ENCODE measurements at places on chromosomes 1 and 21.

DNA sequence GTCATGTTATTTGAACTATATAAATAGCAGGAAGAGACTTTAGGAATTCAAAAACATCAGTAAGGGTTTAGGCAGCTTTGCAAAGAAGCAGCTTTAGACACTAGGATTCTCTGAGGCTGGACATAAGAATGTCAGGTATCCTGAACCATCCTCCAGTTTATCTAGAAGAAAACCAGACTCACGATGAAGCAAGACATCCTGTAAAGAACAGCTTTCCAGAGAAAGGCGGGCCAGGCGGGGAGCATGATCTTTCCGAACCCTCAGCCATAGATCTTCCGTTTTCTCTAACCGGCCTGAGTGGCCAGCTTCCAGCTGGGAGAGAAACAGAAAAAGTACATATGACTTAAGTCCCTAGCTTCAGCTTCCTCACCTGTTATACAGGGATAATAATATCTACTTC is 39.3 kb upstream of the RBBP5 start:
- peaks cover 68% of the 10 kb centered on the region for H3K36me3 ChIP-seq
- DNase-seq: no peak
- no peak overlapping the region for H3K27ac ChIP-seq
- peaks cover 14% of the 10 kb centered on the region for H3K4me1 ChIP-seq

GRCh38 chr21:14533499-14534428 is 12.4 kb downstream of the SAMSN1 start:
- peak overlapping the region; percentile 65 for H3K4me3 ChIP-seq
- H3K4me1 ChIP-seq: peaks cover 74% of the 10 kb centered on the region
- H3K36me3 ChIP-seq: peaks cover 67% of the 10 kb centered on the region

DNA sequence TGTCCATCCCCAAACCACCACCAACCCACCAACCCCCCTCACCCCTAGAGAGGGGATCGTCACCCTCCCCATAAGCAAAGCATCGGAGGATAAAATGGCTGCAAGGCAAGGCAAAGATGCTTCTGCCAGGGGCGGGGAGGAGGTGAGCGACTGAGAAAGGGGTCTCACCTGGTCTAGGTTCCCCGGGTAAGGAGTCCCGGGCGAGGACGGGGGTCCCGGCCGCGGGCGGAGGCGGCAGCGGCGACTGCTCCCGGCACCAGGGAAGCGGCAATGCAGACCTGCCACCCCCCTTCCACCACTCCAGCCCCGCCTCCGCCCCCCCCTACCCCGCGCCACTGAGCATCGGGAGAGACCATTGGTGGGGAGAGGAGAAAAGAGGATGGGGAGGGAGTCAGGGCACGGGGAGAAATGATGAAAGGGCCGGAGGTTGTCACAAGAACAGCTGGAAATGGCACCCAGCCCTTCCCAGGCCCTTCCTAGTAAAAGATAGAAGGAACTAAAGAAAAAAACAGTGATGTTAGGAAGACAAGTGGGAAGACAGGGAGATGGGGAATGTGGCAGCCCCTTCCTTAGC is at the start of gene SV2A:
SV2A (minus strand) TSS at position 274 of the 574 bp plus-strand sequence. CDS start 4,004 bp downstream, outside the sequence.
- peaks cover 12% of the 10 kb centered on the region for H3K27me3 ChIP-seq
- peaks cover 22% of the 10 kb centered on the region for H3K36me3 ChIP-seq
- H3K27ac ChIP-seq: peak within 1 kb of the TSS; percentile 80
- H3K4me1 ChIP-seq: peaks cover 53% of the 10 kb centered on the region

GRCh38 chr1:211305044-211305443 is 21.6 kb upstream of the TRAF5 start:
- no peak for DNase-seq
- no peak overlapping the region for H3K4me3 ChIP-seq
- no peaks in the 10 kb centered on the region for H3K27me3 ChIP-seq
- peaks cover 6% of the 10 kb centered on the region for H3K4me1 ChIP-seq
- peaks cover 45% of the 10 kb centered on the region for H3K36me3 ChIP-seq
- H3K27ac ChIP-seq: no peak overlapping the region

DNA sequence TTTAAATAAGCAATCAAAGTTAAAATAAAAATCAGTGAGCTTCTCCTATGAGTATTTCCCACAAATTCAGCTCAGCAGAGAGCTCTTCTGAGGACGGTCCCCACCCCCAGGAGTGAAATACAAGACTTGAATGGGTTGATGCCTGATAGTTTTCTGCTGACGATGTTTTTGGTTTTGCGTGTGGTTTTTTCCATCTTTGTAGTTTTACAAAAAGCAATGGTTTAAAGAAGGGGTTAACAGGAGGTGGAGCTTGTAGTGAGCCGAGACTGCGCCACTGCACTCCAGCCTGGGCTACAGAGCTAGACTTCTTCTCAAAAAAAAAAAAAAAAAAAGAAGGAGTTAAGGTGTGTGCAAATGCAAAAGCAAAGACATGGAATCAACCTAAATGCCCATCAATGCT is 171.7 kb upstream of the COA6 start:
- peaks cover 1% of the 10 kb centered on the region for H3K36me3 ChIP-seq
- no peak overlapping the region for H3K27ac ChIP-seq
- peaks cover 9% of the 10 kb centered on the region for H3K4me1 ChIP-seq
- peaks cover 78% of the 10 kb centered on the region for H3K27me3 ChIP-seq
- DNase-seq: no peak

GRCh38 chr1:92838519-92838918 is 6.7 kb downstream of the RPL5 start:
- peaks cover 67% of the 10 kb centered on the region for H3K4me1 ChIP-seq
- no peak for DNase-seq
- no peaks in the 10 kb centered on the region for H3K27me3 ChIP-seq
- H3K4me3 ChIP-seq: no peak overlapping the region
- no peak overlapping the region for H3K27ac ChIP-seq
- peaks cover 84% of the 10 kb centered on the region for H3K36me3 ChIP-seq

- no peak overlapping the region for H3K4me3 ChIP-seq
- DNase-seq: no peak
- no peaks in the 10 kb centered on the region for H3K36me3 ChIP-seq
- no peaks in the 10 kb centered on the region for H3K4me1 ChIP-seq
Observed at GRCh38 chr1:162988869-162989268, 80.3 kb upstream of the RGS4 start.

DNA sequence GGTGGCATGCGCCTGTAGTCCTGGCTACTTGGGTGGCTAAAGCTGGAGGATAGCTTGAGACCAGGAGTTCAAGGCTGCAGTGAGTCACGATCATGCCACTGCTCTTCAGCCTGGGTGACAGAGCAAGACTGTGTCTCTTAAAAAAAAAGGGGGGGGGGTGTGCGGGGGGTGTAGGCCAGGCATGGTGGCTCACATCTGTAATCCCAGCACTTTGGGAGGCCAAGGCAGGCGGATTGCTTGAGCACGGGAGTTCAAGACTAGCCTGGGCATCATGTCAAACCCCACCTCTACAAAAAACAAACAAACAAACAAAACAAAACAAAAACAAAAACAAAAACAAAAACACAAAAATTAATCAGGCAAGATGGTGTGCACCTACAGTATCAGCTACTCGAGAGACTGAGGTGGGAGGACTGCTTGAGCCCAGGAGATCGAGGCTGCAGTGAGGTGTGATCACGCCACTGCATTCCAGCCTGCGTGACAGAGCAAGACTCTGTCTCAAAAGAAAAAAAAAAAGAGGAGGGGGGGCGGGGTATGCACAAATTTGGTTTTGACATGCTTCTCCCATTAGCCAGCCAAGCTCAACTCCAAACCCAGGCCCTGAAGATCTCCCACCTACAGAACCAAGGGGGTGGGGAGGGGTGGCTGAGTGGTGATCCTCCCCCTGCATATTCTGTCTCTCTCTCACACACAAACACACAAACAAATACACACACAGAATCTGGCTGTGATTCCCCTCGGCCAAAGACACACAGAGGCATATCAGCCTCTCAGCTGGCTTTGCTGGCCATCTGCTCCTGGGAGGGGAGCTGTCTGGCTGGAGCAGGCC is 3.1 kb downstream of the PTAFR start:
- no peak for DNase-seq
- peaks cover 1% of the 10 kb centered on the region for H3K36me3 ChIP-seq
- H3K4me1 ChIP-seq: peaks cover 50% of the 10 kb centered on the region
- H3K27ac ChIP-seq: peak overlapping the region; percentile 66
- H3K27me3 ChIP-seq: peaks cover 84% of the 10 kb centered on the region
- no peak overlapping the region for H3K4me3 ChIP-seq

- H3K4me3 ChIP-seq: no peak overlapping the region
- H3K36me3 ChIP-seq: no peaks in the 10 kb centered on the region
- no peaks in the 10 kb centered on the region for H3K27me3 ChIP-seq
- no peaks in the 10 kb centered on the region for H3K4me1 ChIP-seq
Observed at GRCh38 chr1:199669916-199670315, 357.6 kb upstream of the NR5A2 start.

- H3K4me3 ChIP-seq: no peak overlapping the region
- H3K27me3 ChIP-seq: no peaks in the 10 kb centered on the region
- no peaks in the 10 kb centered on the region for H3K4me1 ChIP-seq
Observed at GRCh38 chr21:19420565-19420964, 1017.0 kb upstream of the TMPRSS15 start.

GRCh38 chr1:56375326-56375804 is 204.0 kb downstream of the PLPP3 start:
- DNase-seq: no peak
- H3K27me3 ChIP-seq: peaks cover 4% of the 10 kb centered on the region
- no peaks in the 10 kb centered on the region for H3K36me3 ChIP-seq
- no peak overlapping the region for H3K27ac ChIP-seq

DNA sequence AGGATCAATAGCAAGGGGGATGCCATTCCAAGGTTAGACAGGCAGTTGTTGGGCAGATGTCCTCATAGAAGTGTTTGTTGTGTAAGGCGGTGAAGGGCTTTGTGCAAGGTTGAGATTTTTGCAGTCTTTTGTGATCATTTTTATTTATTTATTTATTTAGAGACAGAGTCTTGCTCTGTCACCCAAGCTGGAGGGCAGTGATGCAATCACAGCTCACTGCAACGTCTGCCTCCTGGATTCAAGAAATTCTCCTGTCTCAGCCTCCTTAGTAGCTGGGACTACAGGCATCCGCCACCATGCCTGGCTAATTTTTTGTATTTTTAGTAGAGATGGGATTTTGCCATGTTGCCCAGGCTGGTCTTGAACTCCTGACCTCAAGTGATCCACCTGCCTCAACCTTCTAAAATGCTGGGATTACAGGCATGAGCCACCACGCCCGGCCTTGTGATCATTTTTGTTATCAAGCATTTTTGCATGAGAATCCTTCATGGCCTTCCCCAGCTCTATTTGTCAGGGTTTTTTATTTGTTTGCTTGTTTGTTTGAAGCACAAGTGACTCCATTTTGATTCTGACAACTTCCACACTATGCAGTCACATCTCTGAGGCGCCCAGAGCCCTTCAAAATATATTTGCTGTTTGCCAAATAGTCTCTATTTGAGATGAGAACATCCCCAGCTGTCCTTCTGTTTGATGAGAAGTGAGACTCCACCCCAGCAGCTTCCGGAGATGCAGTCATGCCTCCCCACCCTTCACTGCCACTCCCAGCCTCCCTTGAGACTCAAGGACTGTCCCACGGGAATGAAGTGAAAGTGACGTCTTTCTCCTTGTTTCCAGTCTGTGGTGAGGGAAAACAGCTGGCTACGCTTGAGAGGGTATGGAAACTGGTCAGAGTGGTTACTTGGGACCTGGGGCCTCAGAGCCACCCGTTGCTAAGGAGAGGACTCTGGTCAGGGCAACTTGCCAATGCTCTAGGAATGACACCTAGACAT is 38.0 kb downstream of the TMEM50B start:
- peaks cover 15% of the 10 kb centered on the region for H3K36me3 ChIP-seq

DNA sequence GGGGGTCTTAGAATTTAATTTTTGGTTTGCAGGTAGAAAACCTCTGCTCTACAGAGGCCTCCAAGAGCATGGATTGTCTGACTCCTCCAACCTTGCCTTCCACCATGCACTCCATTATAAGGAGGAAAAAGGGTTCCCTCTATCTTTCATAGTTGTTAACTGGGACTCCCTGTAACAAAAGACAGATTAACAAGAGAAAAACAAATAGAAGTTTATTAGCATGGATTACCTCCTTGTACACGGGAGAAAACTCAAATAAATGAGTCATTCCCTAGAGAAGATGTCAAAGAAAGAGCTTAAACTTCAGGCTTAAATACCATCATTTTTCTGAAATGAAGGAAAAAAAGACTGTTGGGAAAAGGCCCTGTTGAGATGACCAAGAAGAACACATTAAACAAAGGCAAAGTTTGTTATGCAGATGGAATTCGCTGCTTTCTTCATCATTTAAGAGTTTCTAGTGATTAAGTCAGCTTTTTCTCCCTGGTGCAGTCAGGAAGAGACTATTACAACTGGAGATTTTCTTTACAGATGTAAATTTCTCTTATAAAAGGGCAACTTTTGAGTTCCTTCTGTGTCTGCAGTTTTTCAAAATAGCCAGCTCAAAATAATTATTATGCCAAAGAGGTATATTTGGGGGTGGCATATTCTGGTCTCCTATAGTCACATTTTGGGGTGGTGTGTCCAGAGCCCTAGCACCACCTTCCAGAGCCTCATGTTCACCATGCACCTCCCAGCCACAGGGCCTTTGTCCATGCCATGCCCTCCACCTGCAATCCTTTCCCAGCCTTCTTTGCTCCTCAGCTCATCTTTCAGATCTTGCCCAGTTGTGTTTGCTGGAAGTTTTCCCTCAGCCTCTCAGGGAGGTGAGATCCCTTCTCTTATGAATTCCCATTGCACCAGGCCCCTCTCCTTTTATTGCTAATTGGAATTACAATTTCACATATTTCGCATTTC is 63.1 kb upstream of the KLHDC7A start:
- H3K36me3 ChIP-seq: no peaks in the 10 kb centered on the region
- H3K27ac ChIP-seq: no peak overlapping the region
- no peaks in the 10 kb centered on the region for H3K4me1 ChIP-seq
- DNase-seq: no peak

DNA sequence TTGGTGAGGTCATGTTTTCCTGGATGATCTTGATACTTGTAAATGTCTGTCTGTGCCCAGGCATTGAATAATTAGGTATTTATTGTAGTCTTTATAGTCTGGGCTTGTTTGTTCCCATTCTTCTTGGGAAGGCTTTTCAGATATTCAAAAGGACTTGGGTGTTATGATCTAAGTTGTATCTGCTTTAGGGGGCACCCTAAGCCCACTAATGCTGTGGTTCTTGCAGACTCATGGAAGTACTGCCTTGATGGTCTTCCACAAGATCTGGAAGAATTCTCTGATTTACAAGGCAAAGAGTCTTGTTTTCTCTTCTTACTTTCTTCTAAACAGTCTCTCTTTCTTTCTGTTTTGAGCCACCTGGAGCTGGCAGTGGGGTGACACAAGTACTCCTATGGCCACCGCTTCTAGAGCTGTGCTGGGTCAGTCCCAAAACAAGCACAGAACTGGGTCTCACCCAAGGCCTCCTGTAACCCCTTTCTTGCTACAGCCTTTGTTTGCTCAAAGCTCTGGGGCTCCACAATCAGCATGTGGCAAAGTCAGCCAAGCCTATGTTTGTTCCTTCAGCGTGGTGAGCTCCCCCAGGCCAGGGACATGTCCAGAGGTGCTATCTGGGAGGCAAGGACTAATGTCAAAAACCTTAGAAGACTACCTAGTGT is 12.6 kb downstream of the VN1R5 start:
- no peak overlapping the region for H3K4me3 ChIP-seq
- no peaks in the 10 kb centered on the region for H3K4me1 ChIP-seq
- H3K27me3 ChIP-seq: no peaks in the 10 kb centered on the region
- no peak for DNase-seq
- H3K27ac ChIP-seq: no peak overlapping the region

DNA sequence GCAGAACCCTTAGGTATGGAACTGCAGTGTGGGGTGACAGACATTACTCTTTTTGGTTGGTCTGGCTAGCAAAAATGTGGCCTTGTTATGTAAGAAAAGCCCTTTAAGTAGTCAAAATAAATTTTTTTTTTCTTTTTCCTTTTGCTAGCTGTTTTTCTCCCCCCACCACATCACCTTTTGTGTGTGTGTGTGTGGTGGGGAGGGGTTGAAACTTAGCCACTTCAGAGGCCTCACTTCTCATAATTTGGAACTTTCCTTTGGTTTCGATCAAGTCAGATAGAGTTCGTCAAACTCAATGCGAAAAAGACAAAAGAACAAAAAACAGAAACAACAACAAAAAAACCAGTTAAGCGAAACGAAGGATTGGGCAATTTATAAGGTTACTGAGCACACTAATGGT is 1.9 kb upstream of the PRMT2 start:
- peak overlapping the region; percentile 91 for H3K27ac ChIP-seq
- H3K4me1 ChIP-seq: peaks cover 66% of the 10 kb centered on the region
- peaks cover 14% of the 10 kb centered on the region for H3K36me3 ChIP-seq
- DNase-seq: peak; percentile 67
- peak overlapping the region; percentile 98 for H3K4me3 ChIP-seq
